ENCODE measurements at places on chromosomes 11 and 22.

- DNase-seq = no peak
These were observed 11.9 kb downstream of the TTLL12 start for GRCh38 chr22:43174941-43175531.

DNA sequence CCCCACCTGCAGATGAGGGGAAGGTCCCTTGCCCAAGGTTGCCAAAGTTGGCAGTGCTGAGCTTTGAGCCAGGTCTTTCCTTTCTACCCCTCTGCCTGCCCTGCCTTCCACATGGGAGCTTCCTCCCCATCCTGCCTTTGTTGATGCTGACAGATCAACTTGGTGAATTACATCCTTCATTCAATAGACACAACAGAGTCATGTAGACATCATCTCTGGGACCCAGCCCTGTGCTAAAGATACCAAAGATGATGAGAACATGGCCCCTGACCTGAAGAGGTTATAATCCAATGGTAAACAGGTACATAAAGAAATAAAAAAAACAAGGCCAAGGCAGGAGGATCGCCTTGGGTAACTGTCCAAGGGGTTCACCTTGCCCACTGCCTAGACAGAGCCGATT is 42.4 kb upstream of the MAPK1 start:
- no peak for DNase-seq

DNA sequence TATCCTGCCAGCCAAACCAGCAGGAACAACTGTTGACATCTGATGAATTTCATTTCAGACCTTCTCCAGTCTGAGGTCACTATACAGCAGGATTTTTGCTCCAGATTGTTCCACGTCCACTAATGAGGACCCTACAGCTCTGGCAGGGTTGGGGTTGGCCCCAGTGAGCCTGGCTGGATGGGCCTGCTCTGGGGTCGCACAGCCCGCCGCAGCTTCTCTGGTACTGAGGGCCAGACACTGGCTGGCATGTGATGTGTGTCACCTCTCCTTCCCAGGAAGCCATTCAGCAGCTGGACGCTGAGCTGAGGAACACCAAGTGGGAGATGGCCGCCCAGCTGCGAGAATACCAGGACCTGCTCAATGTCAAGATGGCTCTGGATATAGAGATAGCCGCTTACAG is 5.4 kb downstream of the NEFH start:
- DNase-seq = no peak

DNA sequence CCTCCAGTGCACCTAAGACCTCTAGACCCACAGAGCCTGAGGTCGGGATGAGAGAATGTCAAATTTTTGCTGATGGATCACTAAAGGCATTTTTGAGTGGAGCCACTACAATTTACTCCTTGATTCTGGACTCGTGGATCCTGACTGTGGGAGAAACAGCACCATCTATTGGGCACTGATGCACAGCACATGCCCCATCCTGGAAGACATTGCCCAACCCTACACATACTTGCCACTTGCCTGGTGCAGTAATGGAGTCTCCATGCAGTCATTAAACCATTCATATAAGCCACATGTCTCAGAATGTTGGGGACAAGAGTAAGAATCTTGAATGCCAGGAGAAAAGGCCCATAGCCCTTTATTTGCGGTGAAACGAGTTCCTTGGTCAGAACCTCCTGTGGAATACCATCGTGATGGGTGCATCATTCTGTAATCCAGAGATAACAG is 103.9 kb downstream of the GGTLC2 start:
- peak; percentile 23 for DNase-seq

DNA sequence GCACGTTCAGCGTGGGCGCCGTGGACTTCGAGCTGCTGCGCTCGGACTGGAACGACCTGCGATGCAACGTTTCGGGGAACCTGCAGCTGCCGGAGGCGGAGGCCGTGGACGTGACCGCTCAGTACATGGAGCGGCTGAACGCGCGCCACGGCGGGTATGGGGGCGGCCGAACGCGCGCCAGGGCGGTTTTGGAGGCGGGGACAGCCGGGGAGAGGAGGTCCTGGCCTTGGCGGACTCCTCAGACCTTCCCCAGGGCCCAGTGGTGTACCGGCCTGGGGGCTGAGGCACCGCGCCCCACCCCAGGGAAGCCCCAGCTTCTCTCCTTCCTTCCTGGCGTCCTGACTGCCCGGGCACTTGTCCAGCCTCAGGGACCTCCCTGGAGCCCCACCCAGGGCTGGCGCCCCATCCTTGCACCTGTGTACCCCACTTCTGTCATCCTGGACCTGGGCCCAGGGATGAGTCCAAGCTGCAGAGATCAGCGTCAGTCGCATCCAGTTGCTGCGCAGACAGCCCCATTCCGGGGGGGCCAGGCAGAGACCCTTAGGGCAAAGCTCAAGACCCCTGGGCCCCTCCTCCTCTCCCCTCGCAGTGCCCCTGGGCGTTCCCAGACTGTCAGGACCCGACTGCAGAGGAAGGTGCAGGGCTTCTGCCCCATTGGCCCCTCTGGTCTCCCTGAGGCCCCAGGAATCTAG is 8.0 kb downstream of the B4GALNT4 start:
- DNase-seq = no peak

- DNase-seq = no peak
These were observed 9.6 kb downstream of the BACE1-AS start for GRCh38 chr11:117300773-117301172.

DNA sequence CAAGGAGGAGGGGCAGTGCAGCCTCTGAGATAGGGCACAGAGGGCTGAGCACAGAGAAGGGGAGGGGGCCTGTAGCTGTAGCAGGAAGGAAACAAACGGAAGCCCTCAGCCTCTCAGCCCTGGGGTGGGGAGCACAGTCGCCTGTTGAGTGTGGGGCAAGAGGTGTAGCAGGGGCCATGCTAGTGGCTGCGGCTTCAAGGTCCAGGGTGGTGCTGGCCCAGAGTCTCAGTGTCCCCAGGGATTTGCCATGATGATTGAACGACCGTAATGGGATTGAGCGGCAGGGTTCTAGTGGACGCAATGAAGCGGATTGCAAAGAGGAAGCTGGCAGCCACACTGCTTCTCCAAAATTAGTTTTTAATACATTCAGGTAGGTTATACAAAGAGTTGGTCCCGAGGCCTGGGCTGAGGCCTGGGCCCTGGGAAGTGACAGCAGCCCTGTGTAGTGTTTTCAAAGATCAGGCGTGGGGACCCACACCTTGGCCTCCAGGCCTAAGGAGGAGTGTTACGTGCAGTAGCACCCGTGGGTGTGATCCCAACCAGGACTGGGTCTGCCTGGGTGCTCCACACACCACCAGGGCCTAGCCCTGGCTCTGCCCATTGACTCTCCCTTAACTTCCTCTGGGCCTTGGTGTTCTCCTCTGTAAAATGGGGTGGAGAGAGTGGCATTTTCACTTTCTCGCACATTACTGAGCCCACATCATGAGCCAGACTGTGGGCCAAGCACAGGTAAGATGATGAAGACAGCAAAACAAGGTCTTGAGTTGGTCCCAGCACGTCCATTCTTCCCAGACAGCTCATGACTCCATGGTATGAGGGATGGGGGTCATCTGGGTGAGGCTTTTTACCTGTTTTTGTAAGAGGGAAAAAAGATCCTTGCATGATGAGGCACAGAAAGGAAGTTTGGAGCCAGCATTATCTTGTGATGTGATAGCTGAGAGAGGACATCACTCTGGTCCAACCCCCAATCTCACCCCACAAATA is 13.1 kb downstream of the LRRC32 start:
- no peak for DNase-seq

DNA sequence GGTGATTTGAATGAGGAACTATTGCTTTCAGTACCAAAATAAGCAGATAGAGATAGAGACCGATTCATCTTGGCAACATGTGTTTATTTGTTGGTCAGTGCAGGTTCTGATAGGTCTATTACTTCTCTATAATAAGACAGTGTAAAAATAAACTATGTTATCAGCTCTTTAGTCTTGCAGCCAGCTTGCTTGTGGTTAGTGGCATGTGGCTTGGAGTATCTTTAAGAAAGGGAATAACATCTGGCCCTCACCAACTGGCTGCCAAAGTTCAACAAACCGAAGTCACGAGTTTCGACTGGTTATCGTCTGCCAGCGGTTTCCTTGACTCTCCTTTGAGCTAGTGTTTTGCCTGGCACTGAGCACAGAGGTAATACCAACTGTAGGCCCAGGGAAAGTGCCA is 71.8 kb downstream of the CTTN start:
- no peak for DNase-seq

GRCh38 chr11:88101881-88102597 is 73.2 kb downstream of the RAB38 start:
- peak; percentile 4 for DNase-seq

DNA sequence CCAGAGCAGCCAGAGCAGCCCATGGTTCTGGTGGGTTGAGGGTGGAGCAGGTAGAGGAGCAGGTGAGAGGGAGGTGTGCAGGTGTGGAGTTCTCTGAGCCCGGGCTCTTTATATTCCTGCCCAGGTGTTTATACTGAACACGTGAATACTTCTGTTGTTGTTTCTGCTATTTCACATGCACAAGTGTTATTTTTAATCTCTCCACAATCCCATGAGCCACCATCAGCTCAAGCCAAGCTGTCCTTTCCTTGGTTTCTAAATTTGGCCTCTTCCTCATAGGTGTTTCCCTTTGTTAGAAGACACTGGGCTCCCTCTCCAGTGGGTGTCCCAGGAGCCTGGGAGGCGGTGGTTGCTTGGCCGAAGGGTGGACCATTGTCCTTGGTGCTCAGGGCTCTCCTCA is at the start of gene KRTAP5-3:
Gene KRTAP5-3, minus strand, starts transcription at position 101 of the 400 bp plus-strand sequence. Its CDS starts 78 bp downstream, at position 23.
- no peak for DNase-seq

DNA sequence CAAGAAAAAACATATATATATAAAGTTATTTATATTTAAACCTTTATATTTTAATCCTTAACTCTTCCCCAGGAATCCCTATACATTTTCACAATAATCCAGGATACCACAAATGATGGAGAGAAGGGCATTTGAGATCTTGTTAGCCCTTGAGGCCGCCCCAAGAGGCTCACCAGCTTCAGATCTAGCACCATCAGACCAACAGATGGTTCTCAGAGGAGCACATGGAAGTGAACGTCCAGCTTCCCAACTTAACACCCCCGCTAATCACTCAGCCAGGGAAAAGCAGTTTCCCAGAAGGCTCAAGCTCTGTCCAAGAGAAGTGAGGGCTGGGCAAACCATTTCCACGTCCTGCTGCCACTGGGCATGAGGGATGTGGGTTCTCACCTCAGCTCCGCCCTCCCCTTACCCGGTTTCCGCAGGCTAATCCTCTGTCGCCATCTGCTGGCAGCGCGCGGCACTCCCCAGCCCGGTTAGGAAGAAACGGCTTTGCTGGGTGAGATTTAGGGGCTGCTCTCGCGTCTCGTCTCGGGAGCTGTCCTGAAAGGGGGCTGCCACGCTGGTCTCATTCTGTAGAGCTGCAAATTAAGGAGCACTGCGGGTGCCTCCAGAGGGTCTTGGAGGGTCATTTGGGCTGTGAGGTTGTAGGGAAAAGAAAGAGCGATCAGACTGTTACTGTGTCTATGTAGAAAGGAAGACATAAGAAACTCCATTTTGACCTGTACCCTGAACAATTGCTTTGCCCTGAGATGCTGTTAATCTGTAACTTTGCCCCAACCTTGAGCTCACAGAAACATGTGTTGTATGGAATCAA is 6.8 kb upstream of the FAM111A start:
- DNase-seq = peak; percentile 66

DNA sequence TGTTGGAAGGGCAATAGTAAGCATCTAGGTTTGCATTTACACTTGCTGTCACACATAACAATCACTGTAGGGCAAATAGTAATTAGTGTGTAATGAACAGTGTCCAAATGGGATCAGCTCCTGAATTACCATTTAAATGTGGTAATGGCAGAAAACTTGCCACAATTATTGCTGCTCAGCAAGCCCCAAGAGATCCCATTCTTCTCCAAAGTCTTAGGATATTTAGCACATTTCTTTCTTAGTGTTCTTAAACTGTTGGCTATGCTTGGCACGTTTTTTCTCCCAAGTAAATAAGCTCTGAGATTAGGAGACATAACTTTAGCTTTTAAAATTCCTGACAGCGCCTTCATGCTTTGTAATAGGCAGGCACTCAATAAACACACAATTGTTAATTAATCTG is 1037.0 kb downstream of the DLG2 start:
- no peak for DNase-seq

DNA sequence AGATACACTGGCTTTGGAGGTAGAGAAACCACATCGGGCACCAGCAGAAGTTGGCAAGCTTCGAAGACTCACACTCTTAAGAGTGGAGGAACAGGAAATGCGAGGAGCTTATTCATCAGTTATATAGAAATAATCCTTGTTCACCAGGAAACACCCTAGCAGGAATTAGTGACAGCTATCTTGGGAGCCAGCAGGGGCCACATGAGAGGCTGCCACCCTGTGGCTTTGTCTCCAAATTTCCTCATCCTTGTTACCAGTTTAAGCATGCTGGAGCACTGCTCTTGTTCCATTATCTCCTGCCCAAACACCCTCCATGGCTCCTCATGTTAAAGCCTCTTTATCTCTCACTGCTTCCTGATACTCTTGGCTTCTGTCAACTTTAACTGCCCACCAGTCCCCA is 131.0 kb downstream of the PLEKHA7 start:
- DNase-seq = no peak

DNA sequence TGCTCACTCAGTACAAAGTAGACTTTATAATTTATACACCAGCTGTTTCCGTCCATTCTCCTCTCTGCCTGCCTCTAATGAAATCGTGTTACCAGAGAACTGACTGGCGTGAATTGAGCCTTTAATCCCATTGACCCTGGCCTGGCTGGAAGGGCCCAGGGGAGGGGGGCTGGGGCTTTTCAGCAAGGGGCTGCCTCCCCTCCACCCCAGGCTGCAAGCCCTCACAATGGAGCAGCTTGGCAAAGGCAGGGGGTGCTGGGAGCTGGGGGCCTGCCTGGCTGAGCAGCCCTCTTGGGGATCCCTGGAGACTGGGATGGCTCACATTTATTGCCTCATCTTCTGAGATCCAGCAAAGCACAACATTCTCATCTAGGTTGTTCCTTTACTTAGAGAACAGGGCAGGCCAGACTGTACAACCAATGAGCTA is 25.8 kb upstream of the LMO1 start:
- no peak for DNase-seq

GRCh38 chr11:88523386-88524071 is 186.0 kb upstream of the CTSC start:
- DNase-seq = peak; percentile 62

GRCh38 chr11:81707881-81708280 is 1025.8 kb downstream of the FAM181B start:
- no peak for DNase-seq

DNA sequence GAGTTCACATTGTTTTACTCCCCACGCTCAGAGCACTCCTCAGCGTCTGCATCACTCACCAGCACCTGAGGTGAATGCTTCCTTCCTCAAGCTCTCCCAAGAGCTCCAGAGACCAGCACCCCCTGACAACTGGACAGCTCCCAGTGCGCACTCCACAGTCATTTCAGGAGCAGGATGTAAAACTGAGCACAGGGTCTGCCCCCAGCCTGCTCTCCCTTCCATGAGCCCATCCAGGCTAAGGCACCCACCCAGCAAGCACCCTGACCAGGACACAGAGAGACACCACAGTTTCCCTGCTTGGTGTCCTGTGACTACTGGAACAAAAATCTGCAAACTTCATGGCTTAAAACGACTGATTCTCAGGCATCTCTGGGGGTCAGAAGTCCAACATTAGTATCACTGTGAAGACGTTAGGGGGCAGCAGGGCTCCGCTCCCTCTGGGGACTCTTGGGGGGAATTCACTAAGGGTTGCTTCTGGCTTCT is 3.3 kb downstream of the SCGB1D2 start:
- peak; percentile 31 for DNase-seq

- no peak for DNase-seq
These were observed at the start of gene LSP1 for GRCh38 chr11:1852877-1853276. TSS of gene LSP1 (plus strand) at chr11:1853084. CDS start at chr11:1853145, 61 bp downstream.
